NCI-H524 (cell line): ENCODE measurements at places on chromosomes 2 and 18.
A peak's percentile ranks its signal among the peaks of the same experiment; 100 is the strongest.

DNA sequence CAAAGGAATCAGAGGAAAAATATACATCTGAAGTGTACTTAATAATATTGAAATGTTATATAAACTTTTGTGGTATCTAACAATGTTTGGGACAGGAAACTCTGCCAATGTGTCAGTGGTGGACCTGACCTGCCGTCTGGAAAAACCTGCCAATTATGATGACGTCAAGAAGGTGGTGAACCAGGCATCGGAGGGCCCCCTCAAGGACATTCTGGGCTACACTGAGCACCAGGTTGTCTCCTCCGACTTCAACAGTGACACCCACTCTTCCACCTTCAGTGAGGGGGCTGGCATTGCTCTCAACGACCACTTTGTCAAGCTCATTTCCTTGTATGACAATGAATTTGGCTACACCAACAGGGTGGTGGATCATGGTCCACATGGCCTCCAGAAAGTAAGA is 32.6 kb downstream of the CALCRL start:
- DNase-seq: no peak

DNA sequence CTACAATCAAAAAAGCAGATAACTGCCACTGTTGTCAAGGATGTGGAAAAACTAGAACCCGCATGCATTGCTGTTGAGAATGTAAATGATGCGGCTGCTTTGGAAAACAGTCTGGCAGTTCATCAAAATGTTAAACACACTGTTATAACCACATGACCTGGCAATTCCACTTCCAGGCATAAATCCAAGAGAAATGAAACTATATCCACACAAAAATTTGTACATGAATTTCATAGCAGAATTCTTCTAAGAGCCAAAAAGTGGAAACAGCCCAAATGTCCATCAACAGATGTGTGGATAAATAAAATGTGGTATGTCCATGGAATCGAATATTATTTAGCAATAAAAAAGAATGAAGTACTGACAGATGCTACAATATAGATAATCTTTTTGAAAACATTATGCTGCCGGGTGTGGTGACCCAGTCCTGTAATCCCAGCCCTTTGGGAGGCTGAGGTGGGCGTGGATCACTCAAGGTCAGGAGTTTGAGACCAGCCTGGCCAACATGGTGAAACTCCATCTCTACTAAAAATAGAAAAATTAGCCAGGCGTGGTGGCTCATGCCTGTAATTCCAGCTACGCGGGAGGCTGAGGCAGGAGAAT is 32.0 kb downstream of the ERCC3 start:
- no peak for DNase-seq

- peak; percentile 59 for DNase-seq
Observed at GRCh38 chr18:26656944-26657536, 108.7 kb upstream of the KCTD1 start.

DNA sequence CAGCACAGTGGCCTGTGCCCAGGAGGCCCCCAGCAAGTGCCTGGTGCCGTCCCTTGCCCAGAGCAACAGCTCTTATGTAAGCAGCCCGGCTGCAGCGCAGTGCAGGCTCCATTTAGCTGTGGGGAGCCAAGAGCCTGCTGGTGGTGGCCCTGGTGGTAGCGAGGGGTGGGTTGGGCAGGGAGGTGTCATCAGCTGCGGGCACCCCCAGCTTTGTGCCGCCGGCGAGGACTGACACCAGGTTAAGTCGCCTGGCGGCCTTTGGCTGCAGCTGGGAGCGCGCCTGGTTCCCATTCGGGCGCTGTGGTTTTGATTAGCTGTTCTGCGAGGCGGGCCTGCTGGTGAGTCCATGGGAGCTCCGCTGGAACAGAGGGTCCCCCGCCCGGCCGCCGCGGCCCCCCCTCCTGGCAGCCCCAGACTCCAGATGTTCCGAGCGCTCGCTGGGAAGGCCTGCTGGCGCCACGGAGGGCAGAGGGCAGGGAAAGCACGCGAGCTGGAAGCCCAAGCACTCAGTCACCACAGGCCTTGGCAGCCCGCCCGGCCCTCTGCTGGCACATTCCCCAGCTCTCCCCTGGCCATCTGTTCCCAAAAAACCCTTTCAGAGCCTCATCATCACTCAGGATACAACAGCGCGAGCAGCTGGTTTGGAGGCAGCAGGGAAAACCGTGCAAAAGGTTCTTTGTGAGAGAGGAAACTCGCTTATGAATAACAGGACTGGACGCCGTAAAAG is 18.4 kb downstream of the ATOH8 start:
- DNase-seq: peak; percentile 98

DNA sequence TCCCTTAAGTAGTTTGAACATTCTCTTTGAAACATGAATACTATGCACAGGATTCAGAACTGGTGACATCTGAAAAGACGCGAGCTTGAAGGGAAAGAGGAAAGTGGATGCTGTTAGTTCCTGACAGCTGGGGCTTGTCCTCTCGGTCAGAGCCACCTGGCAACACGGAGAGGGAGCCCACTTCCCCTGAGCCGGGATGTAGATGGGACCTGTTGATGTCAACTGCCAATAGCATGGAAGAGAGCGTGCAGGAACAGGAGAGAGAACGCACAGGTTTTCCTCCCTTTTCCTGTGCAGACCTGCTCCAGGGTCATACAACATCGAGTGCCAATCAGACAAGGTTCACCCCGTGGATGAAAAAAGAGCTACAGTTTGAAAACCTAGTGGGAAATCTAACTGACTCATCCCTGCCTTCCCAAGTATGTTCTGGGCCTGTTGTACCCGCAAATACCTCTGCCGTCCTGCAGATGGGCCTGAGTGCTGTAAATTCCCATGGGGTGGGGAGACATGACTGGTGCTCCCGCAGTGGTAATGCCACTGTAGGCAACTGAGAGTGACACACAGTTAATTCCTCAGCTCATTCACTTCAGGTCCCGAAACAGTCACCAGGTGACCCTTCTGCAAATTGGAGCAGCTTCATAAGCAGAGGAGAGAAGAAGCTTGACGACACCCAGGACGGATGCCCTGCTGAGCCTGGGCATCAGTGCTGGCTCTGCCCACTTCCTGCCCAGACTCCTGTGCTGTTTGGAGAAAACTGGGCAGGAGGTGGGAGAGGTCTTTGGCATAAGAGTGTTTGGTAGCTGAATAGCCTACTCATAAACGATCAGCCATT is 13.9 kb upstream of the MBP start:
- DNase-seq: no peak

DNA sequence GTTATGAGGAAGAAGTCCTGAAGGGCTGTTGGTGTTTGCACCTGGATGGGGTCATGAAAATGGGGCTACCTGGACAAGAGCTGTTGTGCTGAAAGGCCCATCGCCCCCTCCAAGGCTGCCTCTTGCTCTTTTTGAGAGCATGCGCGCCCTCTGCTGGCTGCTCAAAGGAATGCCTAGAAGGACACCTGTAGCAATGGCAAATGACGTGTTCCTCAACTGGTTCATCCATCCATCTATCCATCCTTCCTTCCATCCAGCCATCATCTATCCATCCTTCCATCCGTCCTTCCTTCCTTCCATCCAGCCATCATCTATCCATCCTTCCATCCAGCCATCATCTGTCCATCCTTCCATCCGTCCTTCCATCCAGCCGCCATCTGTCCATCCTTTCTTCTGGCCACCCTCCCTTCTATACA is 17.2 kb upstream of the RPL31 start:
- peak; percentile 59 for DNase-seq

GRCh38 chr2:59276033-59276432 is 1034.9 kb upstream of the FANCL start:
- no peak for DNase-seq

- DNase-seq: no peak
Observed at GRCh38 chr18:26471027-26471426, 77.3 kb downstream of the KCTD1 start.

DNA sequence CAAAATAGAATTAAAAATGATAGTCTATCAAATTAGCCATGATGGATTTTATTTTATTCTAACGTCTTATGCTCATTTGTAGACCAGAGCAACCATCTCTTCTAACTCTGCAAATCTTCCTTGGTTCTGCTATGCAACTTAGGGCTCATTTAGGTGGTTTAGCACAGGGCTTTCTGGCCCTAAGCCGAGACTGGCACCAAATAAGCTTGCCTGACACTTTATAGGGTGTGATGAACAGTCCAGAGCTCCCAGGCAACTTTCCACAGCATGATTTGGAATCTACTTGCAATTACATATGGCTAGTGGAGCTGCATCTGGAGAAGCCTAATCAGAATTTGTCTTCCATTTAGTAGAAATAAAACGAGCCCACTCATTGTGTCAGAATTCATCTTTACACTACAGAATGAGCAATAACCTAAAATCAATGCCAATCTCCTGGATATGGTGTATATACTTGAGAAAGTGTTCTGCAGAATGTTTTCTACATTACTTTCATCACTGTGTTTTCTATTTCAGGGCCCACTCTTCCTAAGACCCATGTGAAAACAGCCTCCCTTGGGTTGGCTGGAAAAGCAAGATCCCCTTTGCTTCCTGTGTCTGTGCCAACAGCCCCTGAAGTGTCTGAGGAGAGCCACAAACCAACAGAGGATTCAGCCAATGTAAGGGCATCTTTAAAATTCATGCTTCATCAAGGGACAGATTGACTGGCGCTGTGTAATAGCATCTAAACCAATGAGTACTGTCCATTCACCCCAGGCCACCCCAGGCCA is 698.2 kb downstream of the MBD2 start:
- no peak for DNase-seq
